ENCODE measurements at places on chromosomes 2 and 18.

DNA sequence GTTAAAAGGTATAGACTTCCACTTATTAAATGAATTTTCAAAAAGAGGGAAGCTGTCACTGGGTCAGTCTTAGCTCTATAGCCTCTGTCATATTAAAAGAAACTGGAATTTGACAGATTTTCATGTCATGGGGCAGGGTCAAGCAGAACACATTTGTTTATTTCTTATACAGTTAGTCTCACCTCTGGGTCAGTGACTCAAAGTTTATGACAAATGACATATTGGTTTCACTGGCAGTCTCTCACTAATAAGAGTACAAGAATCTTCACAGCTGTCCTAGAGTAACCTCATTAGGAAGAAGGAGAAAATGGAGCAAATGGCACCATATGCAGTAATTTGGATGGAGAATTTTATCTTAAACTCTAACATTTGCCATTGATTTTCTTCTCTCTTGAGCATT lies 63.2 kb downstream of the MBD2 start:
- no peak for DNase-seq

DNA sequence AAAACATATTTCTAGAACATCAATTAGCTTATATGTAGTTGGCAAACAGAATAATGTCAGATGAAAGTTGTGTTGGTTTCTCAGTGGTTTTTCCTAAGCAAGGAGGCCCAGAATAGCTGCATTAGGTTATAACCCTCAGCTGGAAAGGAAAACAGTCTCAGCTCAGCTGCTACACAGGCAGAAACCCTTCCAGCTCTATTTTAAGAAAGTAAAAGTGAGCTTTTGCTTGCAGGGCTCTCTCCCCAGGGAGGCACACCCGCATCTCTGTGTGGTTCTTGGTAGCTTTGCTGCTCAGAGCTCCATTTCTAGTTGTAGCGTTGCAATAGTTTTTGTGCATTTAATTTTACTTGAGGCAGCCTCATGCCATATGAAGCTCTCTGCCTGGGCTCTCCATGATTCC lies 54.6 kb downstream of the PIKFYVE start:
- no peak for DNase-seq

- DNase-seq: no peak
These were observed 133.6 kb downstream of the FOXI3 start for GRCh38 chr2:88318956-88319330.

- no peak for DNase-seq
These were observed at the start of gene REG3A for GRCh38 chr2:79159653-79160052. Gene REG3A (minus strand): TSS chr2:79159753. CDS start chr2:79159405, 348 bp downstream.

GRCh38 chr2:83899271-83899670 lies 559.8 kb downstream of the SUCLG1 start:
- DNase-seq: no peak

DNA sequence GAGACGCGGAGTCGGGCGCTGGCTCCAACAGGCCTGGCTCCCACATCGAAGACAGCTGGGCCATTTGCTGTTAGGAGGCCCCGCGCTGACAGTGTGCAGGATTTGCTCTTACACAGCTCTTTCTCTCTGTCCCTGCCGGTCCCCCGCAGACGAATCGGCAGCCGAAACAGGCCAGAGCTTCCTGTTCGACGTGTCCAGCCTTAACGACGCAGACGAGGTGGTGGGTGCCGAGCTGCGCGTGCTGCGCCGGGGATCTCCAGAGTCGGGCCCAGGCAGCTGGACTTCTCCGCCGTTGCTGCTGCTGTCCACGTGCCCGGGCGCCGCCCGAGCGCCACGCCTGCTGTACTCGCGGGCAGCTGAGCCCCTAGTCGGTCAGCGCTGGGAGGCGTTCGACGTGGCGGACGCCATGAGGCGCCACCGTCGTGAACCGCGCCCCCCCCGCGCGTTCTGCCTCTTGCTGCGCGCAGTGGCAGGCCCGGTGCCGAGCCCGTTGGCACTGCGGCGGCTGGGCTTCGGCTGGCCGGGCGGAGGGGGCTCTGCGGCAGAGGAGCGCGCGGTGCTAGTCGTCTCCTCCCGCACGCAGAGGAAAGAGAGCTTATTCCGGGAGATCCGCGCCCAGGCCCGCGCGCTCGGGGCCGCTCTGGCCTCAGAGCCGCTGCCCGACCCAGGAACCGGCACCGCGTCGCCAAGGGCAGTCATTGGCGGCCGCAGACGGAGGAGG lies 3.5 kb downstream of the GDF7 start:
- DNase-seq: no peak

DNA sequence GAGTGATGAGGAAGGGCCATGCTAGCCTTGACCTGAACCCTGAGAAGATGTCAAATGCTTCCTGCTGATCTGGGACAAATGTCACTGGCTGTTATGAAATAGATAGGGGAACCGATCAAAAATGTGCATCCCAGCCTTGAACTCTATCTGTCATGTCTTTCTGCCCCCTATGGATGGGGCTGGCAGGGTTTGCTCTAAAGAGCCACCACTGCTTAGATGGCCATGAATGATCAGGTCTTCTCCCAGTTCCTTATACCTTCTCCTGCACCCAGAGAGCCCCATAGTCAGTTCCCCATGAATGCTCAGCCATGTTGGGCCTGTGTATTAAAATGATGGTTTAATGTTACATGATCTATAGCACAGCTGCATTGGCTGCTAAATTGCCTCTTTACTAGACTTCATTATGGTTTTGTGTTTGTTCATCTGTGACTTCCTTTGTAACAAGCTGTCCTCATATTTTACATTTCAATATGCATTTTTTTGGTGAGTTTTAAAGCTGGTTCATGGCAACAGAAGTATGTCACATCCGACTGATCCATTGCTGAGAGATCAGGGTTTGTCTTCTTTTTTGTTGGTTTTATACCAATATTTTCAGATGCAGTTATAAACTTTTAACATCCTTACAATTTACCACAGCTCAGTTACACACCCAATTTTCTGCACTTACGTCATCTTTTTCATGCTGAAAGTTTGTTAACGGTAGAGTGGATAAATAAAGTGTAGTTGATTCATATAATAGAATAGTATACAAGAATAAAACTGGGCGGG lies 56.3 kb upstream of the SMAD2 start:
- DNase-seq: no peak

- DNase-seq: no peak
These were observed 37.9 kb upstream of the RPL31 start for GRCh38 chr2:100964222-100964621.

DNA sequence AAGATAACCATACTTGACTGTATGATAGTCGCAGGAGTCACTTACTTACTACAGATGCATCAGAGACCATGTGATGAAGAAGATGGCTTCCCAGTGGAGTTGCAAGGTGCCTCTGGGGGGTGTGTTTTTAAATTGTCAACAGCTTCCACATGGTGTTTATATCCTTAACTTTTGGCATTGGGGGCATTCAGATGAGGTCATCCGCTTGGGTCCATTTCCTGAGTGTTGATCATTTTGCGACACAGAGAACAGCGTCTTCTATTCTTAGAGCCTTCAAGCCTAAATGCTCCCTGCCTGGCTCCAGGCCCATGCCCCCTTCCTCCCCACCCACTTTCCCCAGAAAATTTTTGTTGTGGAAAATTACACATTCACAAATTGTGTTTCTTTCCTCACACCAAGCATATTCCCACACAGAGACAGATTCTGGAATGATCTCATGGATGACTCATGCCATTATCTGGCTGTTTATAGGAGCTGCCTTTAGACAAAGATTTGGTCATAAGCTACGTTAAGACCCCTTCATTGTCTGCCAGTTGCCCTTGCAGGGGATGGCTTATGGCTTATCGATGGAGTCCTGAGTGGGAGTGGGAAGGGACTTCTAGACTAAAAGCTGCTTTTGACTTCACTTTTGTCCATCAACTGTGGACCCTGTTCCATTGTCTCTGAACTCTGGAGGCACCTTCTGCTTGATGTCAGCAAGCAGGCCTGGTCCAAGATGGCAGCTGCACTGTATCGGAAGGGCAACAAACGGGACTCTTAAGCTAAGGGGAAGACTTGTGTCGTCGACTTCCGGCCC lies 91.8 kb downstream of the CABLES1 start:
- DNase-seq: peak; percentile 43

GRCh38 chr2:73069041-73069854 lies 2.3 kb downstream of the SFXN5 start:
- DNase-seq: no peak

GRCh38 chr2:231063347-231063746 lies 6.7 kb downstream of the PSMD1 start:
- DNase-seq: no peak

- DNase-seq: peak; percentile 43
These were observed 67.7 kb upstream of the L3MBTL4 start for GRCh38 chr18:6482198-6482977.

- DNase-seq: peak; percentile 29
These were observed 68.4 kb upstream of the CTDP1 start for GRCh38 chr18:79611040-79611681.

DNA sequence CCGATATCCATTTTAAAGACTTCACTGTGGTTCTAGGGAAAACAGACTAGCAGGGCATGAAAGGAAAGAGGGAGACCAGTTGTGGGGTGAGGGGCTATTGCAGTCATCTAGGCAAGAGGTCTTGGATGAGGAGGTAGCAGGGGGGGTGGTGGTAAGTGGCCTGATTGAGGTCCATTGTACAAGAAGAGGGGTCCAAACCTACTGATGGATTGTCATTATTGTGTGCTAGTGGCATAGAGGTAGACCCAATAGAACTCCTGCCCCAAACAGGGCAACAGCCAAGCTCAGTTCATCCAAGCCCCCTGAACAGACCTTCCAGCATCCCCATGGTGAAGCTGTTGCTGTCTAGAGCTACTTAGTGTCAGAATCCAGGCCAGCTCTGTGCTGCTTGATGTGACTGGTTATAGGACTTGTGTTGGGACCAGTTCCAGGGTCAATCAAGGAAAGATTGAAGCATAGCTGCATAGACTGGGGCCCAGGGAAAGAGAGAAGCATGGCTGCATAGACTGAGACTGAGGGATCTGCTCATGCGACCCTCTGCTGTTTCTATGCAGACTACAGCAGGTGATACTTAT lies 7.0 kb downstream of the ASAP2 start:
- no peak for DNase-seq

- DNase-seq: peak; percentile 62
These were observed 158.0 kb upstream of the HNMT start for GRCh38 chr2:137806068-137806805.

DNA sequence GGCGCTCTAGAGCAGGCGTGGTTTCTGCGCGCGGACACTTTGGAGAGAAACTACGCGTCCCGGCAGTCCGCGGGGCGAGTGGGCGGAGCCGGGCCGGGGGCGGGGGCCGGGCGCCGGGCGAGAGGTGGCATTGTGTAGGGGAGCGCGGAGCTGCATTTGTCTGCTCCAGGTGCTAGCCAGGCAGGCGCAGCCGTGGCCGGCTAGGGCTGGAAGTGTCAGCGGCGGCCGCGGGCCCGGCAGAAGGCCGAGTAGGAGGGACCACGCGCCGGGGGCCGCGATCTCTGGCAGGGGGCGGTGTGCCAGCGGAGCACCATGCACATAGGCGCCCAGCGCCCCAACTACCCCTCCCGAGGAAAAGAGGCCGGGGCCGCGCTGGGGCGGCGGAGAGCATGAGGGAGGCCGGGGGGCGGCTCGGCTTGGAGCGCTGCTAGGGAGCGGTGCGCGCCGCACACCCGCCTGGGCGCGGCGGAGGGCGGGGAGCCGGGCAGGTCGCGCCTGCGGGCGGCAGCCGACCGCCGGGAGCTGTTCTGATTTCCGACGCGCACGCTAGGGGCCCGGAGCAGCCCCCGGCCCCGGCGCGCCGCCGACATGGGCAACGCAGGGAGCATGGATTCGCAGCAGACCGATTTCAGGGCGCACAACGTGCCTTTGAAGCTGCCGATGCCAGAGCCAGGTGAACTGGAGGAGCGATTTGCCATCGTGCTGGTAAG lies at the start of gene FMNL2:
Gene FMNL2 (plus strand): TSS at position 159 of the 710 bp plus-strand sequence.
- no peak for DNase-seq

DNA sequence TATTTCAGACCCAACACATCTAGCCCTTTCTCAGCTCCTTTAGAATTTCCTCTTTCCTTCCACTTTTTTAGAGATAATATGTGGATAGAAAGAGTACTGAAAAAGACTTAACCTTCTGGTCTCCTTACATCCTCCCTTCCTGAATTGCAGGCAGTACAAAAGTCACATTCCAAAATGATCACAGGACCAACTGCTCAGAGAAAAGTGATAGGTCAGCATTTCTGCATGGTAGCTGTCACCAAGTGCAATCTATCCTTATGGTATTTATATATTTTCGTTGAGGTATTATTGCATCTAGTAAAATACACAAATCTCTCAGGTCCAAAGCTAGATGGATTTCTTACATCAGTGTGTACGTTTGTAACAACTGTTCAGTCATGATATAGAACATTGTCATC lies 427.5 kb downstream of the LPIN1 start:
- DNase-seq: no peak

GRCh38 chr2:79576451-79576850 lies 63.6 kb downstream of the CTNNA2 start:
- DNase-seq: no peak

DNA sequence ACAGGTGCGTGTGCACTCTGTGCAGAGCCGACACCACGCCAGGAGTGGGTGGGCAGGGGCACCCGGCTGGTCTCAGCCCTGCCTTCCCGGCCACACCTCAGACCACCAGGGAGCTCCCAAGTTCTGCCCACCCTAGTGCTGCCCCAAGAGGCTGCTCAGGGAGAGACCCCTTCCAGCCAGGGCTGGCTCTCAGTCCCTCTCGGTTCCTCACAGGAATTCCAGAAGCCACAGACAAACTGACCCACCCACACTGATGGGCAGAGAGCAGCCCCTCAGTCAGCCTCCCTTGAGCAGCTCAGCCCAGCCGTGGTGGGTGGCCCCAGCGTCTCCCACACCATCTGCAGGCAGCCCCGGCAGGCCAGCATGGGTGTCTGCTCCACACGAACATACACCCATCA lies 33.8 kb downstream of the GPC1 start:
- no peak for DNase-seq

GRCh38 chr2:152050915-152051314 lies 47.9 kb downstream of the CACNB4 start:
- DNase-seq: no peak

DNA sequence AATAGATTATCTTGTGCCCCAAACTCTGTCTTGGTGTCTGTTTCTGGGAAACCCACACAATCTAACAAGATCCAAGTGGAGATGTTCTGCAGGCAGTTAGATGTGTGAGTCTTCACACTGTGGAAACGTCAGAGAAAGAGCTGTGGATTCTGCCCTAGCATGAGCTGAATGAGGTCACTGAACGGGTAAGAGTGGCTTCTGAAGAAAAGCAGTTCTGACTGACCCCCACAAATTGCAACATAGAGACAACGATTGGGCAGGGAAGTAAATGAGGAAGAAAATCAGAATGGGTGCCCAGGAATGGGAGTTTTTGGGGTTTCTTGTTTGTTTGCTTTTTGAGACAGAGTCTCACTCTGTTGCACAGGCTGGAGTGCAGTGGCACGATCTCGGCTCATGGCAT lies 12.9 kb upstream of the RPL37A start:
- no peak for DNase-seq

- DNase-seq: no peak
These were observed 80.9 kb downstream of the SH3RF3 start for GRCh38 chr2:109209941-109210340.

DNA sequence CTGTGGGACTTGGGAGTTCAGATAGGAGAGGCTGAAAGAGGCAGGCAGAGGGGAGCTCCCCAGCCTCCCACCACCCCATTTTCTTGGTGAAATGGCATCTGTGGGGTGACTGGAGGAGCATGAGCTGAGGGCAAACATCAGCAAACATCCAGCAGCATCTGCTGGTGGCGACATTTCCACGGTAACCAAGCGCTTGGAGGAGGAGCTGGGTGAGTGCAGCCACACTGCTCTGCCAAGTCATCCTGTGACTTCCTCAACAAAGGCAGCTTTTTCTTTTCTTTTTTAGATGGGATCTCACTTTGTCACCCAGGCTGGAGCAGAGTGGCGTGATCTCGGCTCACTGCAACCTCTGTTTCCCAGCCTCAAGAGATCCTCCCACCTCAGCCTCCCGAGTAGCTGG lies 5.6 kb downstream of the TXNL4A start:
- no peak for DNase-seq

Data from retinal pigment epithelial cell (primary cell).